C1 segment of cervical spinal cord (tissue), 14 donors: ENCODE measurements at places on chromosomes 4 and X.

DNA sequence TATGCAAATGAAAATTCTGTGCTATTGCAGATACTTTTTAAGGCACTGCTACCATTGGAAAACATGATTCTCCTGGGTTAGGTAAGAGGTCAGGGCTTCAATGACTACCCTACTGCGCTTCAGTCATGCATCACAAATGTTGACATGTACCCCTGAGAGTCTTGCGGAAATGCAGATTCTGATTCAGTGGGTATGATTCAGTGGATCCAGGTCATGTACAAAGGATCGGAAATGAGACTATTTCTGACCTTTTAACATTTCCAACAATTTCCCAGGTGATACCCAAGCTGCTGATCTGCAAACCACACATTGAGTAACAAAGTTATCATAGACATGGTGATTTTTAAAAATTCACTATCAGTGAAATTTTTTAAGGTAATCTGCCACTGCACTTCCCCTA, 62.6 kb downstream of the DDX53 start:
- no peak for DNase-seq

GRCh38 chr4:158671665-158671914, at the start of gene C4orf46:
Gene C4orf46, minus strand, starts transcription at chr4:158671887. Its CDS starts 86 bp downstream, at chr4:158671801.
- no peak for DNase-seq

GRCh38 chrX:131802836-131803626, 220.1 kb upstream of the STK26 start:
- peak; percentile 48 for DNase-seq

GRCh38 chr4:40939856-40940255, 190.1 kb downstream of the NSUN7 start:
- no peak for DNase-seq
